Large intestine (tissue), 12 donors: ENCODE measurements at places on chromosomes 12 and 14. TPM values are rescaled to one million over a fixed set of nuclear protein-coding genes. Genes with fewer than 3 reads are reported as not detected.

DNA sequence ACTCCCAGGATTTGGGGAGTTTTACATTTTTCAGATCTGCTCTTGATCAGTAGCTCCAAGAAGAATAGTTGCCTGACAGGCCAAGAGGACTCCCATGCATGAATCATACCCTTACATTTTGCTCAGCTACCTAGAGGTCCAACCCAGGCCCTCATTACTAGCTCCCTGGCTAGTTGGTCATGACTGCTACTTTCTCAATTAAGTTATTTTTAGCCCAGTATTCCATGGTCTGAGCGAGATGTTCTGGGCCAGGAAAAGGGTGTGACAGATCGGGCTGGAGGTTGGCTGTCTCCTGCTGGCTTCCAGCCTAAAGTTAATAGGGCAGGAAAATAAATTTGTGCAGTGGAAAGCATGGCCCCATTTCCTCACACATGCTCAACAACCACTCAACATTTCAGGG is 379.2 kb downstream of the GRIN2B start:
- no peak for DNase-seq

GRCh38 chr14:102554821-102555819 is 37.3 kb upstream of the RCOR1 start:
- DNase-seq, result peak; percentile 81

- DNase-seq, result no peak
Observed at GRCh38 chr12:129486931-129487330, 416.9 kb downstream of the TMEM132D start.

DNA sequence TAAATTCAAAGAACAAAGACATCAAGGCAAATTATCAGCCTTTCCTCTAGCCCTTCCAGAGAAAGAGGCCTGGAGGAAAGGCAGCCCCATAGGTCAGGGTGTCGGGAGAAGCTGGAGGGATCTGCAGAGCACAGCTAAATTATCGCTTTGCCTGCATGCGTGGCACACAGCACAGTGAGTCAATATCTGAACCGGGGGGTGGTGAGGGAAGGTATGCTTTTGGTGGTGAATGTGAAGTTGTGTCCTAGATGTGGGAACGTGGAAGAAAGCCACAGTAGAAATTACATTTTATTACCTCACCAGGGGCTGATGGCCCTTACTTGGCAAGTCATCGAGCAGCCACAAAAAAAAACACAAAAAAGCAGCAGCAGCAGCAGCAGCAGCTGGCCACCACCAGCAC is 243.2 kb downstream of the EGLN3 start:
- DNase-seq, result no peak

GRCh38 chr12:45831590-45831989 is 102.1 kb downstream of the ARID2 start:
- no peak for DNase-seq

DNA sequence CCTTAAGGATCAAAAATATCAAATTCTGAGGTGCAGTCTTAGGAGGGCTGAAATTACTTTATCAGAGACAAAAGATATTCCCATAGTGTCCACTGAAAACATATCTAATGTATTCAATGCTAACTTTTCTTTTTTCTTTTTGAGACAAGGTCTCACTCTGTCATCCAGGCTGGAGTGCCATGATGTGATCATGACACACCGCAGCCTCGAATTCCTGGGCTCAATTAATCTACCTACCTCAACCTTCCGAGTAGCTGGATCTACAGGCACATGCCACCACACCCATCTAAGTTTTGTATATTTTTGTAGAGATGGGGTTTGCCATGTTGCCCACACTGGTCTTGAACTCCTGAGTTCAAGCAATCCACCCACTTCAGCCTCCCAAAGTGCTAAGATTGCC is 68.3 kb downstream of the ZC3H14 start:
- no peak for DNase-seq

DNA sequence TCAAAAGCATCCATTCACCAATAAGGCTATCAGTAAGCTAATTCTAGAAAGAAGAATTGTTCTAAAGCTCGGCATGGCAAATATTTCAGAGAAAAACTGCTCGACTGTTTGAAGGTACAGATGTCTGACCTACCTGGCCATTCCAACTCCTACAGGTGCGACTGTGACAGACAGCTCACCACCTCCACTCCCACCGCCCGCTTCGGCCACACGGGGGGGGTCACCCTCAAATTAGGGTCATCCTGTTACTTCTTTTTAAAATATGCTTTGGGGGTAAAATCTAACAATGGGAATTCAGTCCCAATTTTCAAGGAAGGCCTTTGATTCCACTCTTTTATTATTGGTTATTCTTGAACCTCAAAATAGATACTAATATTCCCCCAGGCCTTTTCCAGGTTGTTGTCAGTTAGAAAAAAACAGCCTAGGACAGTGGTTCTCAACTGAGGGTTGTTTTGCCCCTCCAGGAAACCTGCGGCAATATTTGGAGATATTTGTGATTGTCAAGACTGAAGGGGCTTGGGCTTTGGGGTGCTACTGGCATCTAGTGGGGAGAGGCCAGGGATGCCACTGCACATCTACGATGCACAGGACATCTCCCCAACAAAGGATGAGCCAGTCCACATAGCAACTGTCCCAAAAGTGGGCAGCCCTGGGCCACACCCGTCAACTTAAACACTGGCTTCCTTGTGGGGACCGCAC is 81.2 kb downstream of the BCL11B start:
- no peak for DNase-seq

DNA sequence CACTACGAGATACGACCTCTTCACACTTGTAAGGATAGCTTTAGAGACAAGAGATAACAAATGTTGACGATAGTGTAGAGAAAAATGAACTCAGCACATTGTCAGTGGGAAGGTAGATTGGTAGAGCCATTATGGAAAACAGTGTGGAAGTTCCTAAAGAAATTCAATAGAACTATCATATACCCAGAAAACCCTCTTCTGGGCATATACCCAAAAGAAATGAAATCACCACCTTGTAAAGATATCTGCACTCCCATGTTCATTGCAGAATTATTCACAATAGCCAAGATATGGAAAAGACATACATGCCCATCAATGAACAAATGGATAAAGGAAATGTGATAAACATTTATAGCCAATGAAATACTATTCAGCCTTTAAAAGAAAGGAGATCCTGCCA is 499.8 kb upstream of the TBX3 start:
- no peak for DNase-seq

DNA sequence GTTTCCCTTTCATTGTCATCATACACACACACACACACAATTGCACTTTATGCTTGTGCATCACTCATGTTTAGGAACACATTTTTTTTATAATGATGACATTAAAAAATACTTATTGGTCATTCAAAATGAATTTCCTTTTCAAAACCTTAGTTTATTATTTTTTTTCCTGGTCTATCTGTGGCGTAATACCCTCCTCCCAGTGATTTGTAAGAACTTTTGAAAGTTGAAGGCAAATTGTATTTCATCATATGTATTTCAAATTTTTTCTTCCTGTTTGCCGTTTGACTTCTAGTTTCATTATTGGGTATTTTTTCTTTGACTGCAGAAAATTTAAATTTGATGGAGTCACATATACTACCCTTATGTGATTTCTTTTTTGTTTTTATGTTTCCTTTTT is 2.5 kb upstream of the LRRK2 start:
- no peak for DNase-seq

DNA sequence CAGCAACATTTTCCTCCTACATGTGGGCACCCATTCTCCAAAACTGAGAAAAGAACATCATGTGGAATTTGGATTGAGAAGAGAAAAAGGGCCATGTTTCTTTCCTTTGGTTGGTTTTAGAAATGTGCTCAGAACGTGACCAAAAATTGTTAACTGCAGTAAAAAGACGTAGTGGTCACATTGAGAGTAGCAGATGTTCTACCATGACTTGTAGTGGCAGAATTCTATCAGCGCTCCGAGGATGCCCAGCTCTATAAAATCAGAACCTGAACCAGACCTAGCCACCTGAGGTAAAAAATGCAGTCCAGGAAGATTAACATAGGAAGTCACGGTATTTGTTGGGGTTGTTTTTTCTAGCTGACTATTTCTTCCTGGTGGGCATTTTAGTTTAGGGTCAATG is 101.8 kb upstream of the TMEM233 start:
- DNase-seq, result no peak

GRCh38 chr12:45040977-45041376 is 9.9 kb downstream of the DBX2 start:
- DNase-seq, result no peak

DNA sequence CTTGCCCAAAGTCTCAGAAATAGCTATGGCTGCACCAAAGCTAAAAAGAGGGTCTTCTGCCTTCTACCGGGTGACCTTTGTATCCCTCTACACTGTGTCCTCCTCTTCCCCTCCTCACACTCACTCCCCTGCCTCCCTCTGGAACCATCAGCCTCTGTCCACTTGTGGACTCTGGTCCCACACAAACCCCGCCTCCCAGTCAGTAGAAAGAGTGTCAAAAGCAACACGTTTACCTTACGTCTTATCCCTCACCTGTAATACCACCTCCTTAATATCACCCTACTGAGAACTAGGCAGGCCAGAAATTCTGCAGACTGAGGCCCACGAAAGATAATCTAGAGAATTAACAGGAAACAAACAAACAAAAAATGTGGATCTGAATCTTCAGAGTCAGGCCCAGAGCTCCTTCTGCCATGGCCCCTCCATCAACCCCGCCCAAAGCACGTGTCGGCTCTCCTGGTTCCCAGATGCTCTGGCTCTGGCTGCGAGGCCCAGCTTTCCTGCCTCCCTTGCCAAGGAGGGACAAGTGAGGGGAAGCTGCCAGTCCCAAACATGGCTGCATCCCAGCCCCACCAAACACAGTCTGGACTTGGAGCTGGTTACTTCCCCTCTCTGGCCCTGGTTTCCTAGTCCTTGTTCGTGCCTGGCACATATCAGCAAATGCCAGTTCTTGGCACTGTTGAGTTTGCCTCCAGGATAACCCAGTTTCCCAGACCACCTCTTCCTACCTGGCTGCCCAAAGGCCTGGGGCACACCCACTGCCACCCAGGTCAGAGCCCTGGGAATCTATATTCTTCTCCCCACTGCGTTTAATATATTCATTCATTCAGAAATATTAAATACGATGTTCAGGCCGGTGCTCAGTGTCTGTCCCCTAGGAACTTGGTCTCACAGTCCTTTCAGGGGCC is 2.7 kb downstream of the ACTN1 start:
- peak; percentile 73 for DNase-seq

- DNase-seq, result no peak
Observed at GRCh38 chr14:30519961-30520360, 39.0 kb upstream of the G2E3 start.

DNA sequence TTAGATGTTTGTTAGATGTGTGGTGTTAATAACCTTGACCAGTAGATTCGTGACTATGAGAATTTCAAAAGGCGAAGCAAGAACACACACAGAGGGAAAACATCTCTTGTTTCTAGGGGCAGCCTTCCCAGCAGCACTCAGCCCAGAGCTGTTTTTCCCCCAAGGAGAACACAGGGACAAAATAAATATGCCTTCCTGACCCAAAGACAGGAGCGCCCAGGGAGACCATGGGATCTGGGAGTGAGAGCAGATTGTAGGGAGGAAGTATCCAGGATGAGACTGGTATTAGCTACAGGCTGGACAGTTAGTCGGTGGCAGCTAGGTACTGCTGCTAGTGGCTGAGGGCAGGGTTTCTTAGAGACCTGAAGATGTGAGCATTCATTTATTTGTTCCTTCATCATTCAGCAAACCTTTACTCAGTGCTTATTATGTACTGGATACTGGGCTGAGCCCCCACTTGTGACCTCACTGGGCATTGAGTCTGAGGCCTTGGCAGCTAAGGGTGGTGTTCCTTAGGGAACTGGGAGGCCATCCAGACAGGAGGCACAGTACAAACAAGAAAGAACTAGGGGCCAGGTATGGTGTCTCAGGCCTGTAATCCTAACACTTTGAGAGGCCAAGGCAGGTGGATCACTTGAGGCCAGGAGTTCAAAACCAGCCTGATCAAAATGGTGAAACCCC is 469.8 kb downstream of the ZFP36L1 start:
- no peak for DNase-seq

- no peak for DNase-seq
Observed at GRCh38 chr12:40232602-40233001, 7.8 kb downstream of the LRRK2 start.

DNA sequence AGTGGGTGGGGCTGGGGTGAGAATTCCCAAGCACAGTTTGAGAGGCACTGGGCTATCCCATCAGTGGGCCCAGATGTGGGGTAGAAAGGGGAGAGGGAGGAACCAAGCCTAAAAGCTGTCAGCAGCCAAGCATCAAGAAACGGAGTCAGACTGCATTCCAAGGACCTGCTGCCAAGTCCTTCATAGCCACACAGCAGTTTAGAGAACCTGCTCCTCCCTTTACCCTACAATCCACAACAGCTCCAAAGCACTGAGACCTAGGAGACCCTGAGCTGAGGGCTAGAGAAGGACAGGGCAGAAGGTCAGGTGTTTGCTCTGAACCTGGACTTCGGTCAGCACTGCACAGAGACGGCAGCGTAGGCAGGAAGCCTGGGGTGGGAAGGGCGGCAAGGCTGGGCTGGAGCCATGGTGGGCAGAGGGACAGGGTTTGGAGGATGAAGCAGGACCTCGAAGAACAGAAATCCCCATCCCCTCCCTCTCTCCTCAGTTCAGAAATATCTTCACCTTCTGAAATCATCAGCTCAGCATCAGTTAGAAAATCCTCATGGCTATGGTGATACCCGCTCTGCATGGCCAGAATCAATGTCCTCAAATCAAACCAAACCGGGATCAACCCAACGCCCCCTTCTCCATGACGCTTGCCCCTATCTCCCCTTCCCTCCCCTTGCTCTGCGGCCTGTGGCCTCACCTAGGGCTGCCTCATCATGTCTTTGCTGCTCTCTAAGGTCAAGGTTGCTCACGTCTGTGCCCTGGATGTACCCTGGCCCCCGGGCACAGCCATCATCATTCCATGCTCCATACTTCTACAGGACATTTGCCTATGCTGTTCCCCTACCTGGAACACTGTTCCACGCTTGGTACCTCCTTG is 12.9 kb upstream of the SERPINA4 start:
- no peak for DNase-seq

- DNase-seq, result peak; percentile 47
Observed at GRCh38 chr14:33676135-33676566, 274.7 kb downstream of the EGLN3 start.

Gene SLC8A3
- polyA plus RNA-seq, result 0.42 TPM

Gene SYNDIG1L
- 0.10 TPM for polyA plus RNA-seq

Gene ANP32D
- polyA plus RNA-seq, result not detected

Gene SLC25A47
- polyA plus RNA-seq, result 0.37 TPM

Gene KITLG
- polyA plus RNA-seq, result 17.2 TPM

Gene GLT1D1
- polyA plus RNA-seq, result 0.91 TPM

Gene CLEC4D
- 0.03 TPM for polyA plus RNA-seq

Gene CLMN
- polyA plus RNA-seq, result 18.7 TPM

Gene SLC7A8
- 94.4 TPM for polyA plus RNA-seq

Gene LRRC10
- not detected for polyA plus RNA-seq

Gene TMEM132C
- polyA plus RNA-seq, result 1.3 TPM

Gene VRTN
- polyA plus RNA-seq, result 0.69 TPM

Gene TMEM63C
- polyA plus RNA-seq, result 7.7 TPM
